ENCODE measurements at places on chromosomes 7 and 10.
A peak's percentile ranks its signal among the peaks of the same experiment; 100 is the strongest.

- no peak for DNase-seq
These were observed 24.5 kb downstream of the ZEB1 start for GRCh38 chr10:31343551-31343950.

- no peak for DNase-seq
These were observed 45.5 kb downstream of the VOPP1 start for GRCh38 chr7:55526770-55527169.

DNA sequence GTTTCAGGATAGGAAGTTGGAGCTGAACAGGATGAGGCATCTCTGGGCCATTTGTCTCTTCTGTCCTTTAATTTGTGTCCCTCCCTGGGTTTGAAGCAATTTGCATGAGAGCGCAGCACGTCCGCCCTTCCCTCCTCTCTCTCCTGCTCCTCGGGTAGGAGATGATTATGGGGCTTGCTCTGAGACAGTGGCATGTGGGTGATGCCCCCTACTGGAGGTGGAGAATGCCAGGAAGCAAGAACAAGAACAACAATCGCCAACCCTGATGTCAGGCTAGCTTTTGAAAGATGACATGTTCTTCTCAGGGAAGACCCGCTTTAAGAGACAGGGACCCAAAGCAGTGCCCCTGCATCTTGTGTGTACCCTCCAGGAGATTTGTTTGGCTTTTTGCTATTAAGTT is 63.9 kb upstream of the LOXL4 start:
- no peak for DNase-seq

DNA sequence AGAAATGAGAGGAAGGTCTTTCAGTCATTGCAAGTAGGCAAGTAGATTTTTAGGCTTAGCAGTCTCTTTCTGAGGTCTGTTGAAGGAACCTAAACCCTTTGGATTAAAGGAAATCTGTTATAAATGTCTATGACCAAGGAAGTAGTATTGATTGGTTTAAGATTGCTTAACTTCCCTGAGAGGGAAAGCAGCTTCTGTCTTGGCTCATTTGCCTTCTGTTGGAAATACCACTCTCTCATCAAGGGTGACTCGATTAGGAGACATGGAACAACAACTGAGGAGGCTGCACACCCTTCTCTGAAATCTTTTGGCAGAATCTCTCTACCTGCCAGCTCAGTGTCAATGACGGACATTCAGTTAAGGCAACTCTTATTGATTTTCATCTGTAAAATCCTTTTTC is 282.9 kb downstream of the PRKG1 start:
- no peak for DNase-seq

DNA sequence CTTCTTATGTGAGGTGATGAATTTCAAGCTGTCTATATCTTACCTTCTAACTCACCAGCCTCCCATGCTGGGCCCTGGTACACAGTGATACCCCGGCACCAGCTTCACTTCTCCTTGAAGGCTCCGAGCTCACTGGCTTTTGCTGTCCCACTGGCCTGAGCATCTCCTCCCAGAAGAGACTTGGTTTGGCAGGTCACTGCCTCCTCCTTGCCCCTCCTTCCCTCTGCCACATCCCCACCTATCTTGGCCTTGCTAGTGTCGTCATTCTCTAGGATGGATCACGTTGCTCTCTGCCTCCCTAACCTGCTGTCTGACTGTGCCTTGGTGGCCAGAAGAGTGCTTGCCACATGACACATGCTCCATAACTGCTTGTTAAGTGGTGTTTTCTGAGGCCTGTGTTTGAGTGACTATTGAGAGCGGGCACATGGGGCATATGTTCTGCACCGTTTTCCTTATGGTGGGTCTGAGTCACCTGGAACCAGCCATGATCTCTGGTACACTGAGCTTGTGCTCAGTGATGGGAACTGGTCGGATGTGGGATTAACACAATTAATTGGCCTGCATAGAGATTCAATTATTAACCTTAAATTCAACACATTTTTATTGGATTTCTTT is 86.5 kb downstream of the TMEM178B start:
- DNase-seq, result no peak

- no peak for DNase-seq
These were observed 63.0 kb downstream of the TAX1BP1 start for GRCh38 chr7:27802999-27803398.

- no peak for DNase-seq
These were observed 15.6 kb upstream of the RTKN2 start for GRCh38 chr10:62284221-62284620.

GRCh38 chr10:33277135-33277536 is 57.3 kb downstream of the NRP1 start:
- no peak for DNase-seq

DNA sequence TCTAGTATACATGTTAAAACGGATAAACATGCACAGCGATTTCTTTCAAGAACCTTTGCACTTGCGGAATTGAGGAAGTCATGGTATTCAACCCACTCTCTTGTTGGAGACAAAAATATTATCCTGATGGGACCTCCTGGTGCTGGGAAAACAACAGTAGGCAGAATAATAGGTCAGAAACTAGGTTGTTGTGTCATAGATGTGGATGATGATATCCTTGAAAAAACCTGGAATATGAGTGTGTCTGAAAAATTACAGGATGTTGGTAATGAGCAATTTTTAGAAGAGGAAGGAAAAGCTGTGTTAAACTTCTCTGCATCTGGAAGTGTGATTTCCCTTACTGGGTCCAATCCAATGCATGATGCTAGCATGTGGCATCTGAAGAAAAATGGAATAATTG is 6.9 kb downstream of the THNSL1 start:
- DNase-seq, result no peak

DNA sequence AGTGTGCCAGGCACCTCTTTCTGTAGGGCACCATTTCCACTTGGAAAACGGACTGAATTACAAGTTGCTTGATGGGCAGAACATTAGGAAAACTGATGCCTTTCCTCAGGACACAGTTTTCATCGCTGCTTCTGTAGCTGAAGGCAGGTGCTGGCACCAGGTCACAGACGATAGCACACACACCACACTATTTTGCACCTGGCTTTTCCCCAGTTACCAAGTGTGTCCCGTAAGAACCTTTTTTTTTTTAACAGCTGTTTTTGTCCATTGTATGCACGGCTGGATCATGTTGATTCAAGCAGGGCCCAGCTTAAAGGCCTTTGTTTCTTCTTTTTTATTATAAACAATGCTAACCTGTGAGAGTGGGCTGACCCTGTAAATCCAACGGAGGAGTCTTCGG is 1.3 kb upstream of the GET4 start:
- DNase-seq, result no peak

- peak; percentile 85 for DNase-seq
These were observed 78.6 kb upstream of the C10orf90 start for GRCh38 chr10:126749015-126749655.

GRCh38 chr10:68502846-68503245 is 24.5 kb downstream of the SLC25A16 start:
- DNase-seq, result no peak

- no peak for DNase-seq
These were observed 35.1 kb upstream of the GARS1 start for GRCh38 chr7:30559611-30560010.

DNA sequence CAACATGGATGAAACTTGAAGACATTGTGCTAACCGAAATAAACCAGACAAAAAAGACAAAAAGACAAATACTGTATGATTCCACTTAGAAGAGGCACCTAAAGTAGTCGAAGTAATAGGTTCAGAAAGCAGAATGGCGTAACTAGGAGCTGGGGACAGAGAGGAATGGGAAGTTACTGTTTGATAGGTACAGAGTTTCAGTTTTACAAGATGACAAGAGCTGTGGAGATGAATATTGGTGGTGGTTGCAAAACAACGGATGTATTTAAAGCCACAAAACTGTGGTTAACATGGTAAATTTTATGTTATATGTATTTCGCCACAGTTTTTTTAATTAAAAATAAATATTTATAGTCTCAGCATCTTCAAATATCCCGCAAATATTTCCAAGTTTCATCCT is 64.1 kb upstream of the DIP2C start:
- no peak for DNase-seq

GRCh38 chr10:18142151-18142550 is 1.9 kb downstream of the CACNB2 start:
- DNase-seq, result no peak

DNA sequence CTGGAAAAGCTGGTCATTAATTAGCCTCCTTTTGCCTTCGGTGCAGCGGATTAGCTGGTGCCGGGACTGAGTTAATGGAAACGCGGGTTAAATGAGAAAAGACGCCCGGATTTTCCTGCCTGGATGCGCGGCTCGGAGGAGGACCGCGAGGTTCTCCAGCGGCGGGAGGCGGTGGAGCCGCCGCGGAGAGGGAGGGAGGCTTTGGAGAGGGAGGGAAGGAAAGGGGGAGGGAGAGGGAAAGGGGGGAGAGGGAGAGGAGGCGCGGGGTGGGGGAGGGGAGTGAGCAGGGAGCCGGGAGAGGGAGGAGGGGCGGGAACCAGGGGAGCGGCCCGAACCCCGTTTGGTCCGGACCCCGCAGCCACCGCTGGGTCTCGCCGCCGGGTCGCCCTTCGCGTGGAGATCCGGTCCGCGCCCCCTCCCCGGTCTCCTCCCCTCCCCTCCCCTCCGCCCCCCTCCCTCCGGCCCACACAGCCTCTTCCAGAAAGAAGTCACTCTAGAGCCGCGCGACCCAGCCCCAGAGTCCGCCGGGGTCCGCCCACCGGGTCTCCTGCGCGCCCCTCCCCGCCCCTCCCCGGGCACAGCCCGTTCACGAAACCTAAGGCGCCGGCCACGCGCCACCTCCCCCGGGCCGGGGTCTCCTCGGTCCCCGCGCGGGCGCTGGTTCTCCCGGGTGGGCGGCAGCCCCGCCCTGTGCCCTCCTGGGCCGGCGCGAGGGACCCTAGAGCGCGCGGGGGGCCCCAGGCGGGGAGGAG is 347.5 kb downstream of the DNAJB6 start:
- DNase-seq, result no peak

DNA sequence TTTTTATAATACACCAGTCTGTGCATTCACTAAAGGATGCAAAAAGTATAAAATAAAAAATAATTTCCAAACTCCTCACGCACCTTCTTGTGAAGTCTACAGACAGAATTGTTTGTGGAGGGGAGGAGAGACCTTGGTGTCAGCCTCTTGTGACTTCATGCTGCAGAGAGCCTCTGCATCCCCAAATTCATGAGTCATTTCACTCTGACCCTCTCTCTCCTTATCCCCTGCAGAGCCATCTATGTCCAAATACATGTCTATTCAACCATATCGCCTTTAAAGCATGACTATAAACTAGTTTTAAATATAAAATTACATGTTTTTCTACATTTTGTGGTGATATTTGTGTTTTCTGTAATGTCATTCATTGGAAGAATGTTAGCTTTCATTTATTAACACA is 6.0 kb downstream of the CREB5 start:
- no peak for DNase-seq

GRCh38 chr10:47214520-47214919 is 85.5 kb upstream of the GDF10 start:
- DNase-seq, result no peak

DNA sequence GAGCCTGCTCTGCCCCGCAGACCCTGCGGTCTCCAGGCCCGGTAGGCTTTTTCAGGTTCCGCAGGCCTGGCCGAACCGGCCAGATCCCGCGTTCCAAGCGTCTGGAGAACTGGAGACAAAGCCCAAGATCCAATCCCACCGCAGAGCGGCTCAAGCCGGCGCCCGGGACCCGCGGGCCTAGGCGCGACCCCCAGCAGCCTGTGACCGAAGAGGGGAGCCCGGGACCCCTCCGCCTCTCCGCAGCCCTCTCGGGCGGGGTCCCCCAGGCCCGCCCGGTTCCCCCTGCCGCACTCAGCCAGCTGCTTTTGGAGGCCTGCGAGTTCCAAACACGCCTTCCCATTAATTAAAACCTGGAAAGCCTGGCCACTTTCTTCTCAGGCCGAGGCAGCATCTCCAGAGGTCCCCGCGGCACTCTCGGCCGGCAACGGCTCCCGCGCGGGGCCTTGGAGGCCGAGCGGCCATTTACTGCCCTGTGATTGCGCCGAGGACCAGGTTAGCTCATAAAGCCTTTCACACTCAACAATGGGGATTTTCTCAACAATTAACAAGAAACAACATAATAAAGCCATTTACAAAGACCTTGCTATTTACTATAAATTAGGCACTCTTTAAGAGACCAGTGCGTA is 16.7 kb downstream of the SKIDA1 start:
- no peak for DNase-seq

GRCh38 chr10:92011560-92012214 is 88.1 kb downstream of the BTAF1 start:
- DNase-seq, result no peak

- DNase-seq, result no peak
These were observed 332.0 kb downstream of the NXPH1 start for GRCh38 chr7:8765374-8765773.

DNA sequence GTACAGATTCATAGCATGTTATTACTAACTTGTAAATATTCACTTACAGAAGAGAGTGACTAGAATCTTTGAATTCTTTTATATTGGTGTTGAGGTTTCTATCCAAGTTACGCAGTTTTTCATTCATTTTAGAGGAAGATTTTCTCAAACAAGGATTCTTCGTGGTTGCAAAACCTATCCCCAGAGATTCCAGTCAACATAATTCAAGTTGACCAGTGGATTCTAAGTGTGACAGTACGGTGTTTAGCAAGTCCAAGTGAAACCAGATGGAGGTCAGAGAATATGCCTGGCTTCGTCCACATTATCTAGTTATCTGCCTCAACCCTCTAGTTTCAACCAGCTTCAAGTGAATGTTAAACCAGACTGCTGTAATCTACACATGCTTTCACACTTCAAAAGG is 131.9 kb downstream of the SDK1 start:
- no peak for DNase-seq

DNA sequence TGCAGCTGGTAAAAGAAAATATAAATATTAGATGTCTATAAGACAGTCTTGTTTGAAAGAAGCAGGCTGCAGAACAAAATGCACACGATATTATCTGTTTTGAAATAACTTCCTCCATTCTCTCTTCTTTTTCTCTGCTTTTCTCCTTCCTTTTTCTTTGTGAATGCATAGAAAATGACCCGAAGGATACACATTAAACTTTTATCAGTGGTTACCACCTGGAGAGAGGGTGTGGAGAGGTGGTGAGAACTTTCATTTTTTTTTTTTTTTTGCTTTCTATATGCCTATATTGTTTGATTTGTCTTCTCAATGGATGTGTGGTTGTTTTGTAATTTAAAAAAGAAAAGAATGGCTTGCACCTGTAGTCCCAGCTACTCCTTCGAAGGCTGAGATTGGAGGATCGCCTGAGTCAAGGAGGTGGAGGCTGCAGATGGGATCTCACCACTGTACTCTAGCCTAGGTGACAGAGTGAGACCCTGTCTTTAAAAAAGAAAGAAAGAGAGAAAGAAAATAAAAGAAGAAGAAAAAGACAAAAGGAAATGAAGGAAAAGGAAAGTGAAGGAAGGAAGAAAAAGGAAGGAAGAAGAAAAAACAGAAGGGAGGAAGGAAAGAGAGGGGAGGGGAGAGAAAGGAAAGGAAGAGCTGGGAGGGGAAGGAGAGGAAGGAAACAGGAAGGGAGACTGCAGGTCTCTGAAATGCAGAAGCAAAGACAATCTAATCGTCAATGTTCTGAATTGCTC is 64.4 kb downstream of the SAMD9 start:
- no peak for DNase-seq

- DNase-seq, result no peak
These were observed 42.1 kb upstream of the ANAPC16 start for GRCh38 chr10:72173619-72174296.

Measured in iPS DF 6.9 (cell line).